Fibroblast of pulmonary artery (primary cell): ENCODE measurements at places on chromosomes 1 and 21.
A peak's percentile ranks its signal among the peaks of the same experiment; 100 is the strongest.

- no peak for DNase-seq
Measured at GRCh38 chr1:30661311-30661710, 62.1 kb downstream of the MATN1 start.

DNA sequence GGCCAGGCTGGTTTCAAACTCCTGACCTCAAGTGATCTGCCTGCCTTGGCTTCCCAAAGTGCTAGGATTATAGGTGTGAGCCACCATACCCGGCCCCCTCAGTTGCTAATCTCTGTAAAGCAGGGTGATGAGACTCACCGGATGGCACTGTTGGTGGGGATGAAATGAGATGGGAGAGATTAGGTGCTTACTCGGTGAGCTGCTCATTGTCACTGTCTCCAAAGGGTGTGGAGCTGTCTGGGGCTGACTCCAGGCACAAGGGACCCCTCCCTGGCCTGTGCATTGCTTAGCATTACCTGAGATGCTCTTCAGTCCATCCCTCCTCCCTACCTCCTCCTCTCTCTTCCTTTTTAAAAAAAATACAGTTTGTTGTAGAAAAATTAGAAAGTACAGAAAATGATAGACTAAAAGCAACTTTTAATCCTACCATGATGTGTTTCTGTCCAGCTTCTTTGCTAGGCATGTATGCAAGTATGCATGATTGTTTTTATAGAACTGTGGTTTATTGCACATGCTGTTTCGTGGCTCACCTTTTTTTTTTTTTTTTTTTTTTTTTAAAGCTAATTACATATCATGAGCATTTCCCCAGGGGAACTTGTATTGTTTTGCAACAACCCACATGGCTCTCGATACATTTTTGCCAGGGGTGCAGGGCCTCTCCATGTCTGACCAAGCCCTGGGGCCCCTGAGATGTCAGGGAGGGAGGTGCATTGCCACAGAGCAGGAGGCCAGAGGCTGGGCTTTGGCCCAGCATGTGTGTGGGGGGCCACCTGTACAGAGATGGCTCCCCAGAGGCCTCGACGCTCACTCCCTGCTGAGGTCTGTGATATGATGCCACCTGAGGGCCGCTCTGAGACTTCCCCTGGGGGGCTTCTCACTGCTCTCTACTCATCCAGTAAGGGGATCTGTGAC, 55.4 kb downstream of the ARHGEF10L start:
- peak; percentile 40 for DNase-seq

- no peak for DNase-seq
Measured at GRCh38 chr1:110242062-110242461, 31.9 kb downstream of the KCNC4 start.

- DNase-seq: no peak
Measured at GRCh38 chr1:207992677-207993236, 81.8 kb upstream of the CD34 start.

GRCh38 chr1:160874935-160875334, 10.0 kb downstream of the ITLN1 start:
- no peak for DNase-seq

GRCh38 chr21:36004441-36004840, 55.9 kb downstream of the SETD4 start:
- no peak for DNase-seq

GRCh38 chr1:16888860-16889816, 6.6 kb upstream of the RNU1-2 start:
- DNase-seq: peak; percentile 73

DNA sequence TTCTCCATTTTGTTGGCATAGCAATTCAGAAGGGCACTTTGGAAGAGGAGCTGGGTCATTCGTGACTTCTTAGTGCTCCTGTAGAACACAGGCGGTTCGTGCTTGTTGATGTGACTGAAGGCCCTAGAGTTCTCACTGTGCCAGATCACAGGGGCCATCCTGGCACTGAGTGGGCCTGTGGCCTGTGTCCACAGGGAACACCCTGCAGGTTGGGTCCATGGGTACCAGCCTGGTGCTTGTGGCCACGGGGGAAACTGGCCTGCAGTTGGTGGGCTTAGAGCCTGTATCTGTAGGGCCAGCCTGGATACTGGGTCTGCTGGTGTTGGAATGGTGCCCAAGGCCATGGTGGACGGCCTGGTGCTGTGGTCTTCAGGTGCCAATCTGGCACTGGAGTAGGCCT, 9.2 kb downstream of the OR2G3 start:
- no peak for DNase-seq

- no peak for DNase-seq
Measured at GRCh38 chr1:162087111-162087510, 17.6 kb downstream of the NOS1AP start.

DNA sequence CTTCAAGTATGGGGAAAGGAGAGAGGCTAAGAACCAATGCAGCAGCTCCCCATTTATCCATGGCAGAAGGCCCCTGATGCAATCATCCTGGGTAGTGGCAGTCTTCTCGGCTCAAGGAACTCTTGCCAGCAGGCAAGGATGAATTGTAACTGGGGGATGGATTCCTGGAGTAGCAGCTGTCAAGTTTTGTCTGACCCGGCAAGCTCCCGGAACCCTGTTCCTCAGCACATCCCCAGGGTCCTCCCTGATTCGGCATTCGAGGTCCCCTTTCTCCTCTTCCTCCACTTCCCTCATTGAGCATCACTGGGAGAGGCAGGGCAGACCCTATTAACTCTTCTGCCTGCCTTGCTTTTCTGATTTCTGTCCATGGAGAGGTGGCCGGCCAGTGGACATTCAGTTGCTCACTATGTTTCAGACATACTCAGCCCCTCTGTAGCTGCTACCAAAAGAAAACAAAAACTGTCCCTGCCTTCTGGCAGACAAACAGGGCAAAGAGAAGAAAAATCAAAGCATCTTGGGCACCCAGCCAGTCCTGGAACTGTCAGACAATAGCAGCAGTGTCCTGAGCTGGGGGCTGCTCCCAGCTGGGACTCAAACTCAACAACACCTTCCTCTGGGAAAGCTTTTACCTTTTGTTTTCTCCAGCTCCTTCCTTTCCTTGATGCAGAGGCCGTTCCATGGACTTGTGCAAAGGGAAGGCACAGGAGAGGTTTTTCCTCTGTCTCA, 5.6 kb upstream of the PTCH2 start:
- DNase-seq: peak; percentile 36

DNA sequence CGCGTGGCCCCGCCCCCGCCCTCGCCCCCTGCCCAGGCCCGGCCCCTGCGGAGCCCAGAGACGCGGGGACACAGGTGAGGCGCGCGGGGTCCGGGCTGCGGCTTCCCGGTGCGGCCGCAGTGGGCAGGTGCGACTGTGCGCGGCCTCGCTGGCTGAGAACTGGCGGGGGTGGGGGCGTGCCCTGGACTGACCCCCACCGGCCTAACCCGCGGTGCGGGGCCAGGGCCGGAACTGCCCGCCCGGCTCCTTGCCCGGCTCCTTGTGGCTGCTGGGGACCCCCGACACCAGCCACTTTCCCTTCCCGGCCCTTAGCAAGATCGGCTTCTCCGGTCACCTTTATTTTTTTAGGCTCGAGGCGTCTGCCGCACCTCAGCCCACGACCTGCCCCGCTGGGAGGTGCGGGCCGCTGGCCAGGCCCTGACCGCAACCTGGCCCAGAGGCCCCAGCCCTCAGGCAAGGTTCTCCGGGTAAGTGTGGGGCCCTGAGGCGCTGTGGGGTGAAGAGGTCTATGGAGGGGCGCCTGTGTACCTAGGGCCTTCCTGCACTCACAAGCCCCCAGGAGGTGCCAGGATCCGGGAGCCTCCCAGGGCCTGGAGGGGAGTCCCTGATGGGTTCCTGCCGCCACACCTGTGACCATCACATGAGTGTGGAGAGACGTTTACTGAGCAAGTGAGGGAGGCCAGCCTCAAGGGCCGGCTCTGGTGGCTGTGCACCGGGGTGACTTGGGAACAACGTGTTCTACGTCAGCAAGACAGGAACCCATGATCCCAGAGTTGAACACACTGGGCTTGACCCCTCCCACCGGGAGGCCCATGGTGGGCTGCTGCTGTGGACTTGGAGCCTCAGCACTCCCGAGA, at the start of gene SMIM1:
Gene SMIM1, plus strand, starts transcription at position 35 of the 857 bp plus-strand sequence. CDS start 2,625 bp downstream, outside the sequence.
- no peak for DNase-seq

DNA sequence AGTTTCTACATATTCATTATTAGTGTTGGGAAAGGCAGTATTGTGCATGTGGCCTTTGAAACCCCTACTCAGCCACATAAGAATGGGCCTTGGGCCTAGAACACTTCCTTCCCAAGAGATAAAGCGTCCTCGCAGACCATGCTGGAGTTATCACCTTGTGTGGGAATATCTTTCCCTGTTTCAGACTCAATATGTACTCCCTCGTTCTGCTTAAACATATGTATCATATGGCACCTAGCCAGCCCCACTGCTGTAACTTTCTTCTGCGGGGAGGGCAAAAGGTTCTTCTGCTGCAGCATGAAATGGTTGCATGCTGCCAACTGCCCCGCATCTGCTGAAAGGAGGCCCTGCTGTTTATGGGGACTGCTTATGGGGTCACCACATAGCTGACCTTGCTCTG, 92.0 kb downstream of the CRB1 start:
- DNase-seq: peak; percentile 81

DNA sequence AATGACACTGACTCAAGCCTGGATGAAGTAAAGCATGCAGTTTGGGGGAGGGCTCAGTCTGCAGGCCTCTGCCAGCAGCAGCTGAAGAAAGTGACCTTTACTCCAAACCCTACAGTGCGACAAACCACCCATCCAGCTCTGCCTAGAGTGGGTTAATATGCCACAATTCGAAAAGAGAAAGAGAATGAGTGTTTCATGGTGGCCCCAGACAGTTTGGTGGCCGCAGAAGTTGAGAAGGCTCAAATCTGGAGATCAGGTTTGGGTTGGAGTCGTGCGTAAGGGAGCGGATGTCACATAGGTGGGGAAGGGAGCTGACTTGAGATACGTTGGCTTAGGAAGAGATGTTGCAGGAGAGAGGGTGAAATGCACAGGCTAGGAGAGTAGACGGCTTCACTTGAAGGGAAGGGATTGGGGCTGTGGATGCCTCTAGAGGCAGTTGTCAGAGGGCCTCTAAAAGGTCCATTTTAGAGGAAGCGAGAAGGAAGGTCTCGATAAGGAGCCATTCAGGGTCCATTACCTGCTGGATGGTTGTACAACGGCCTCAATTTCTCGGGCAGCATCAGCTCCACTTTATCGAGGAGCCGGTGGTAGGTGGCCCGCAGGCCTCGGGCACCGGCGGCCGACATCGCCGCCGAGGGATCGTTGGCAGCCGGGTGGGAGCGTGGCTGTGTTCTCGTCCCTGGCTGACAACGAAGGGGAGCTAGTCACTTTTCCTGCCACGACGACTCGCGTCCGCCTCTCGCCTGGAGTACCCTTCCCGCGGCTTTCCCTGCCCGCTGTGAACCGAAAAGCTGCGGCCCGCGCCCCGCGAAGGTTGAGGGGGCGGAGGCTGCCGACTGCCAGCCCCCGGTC, 1.0 kb upstream of the DCAF6 start:
- peak; percentile 35 for DNase-seq

GRCh38 chr1:28436211-28436769, 66.8 kb downstream of the PHACTR4 start:
- no peak for DNase-seq

DNA sequence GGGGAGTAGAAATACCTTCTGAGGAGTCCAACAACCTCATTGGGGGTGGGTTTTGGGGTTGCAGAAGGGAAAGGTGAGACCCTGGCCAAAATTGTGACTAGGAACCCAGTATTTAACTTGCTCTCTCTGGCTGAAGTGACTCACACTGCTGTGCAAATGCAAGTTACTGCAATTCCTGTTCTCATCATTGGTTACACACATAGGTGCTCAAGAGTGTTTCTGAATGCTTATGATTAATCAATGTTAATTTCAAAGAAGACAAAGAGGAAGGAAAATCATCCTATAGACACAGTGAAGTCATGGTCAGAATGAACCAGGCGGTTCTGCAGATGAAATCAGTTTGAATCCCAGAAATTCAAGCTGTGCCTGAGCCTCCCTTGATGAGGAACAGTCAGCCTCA, 3.1 kb downstream of the ASCL5 start:
- DNase-seq: no peak

DNA sequence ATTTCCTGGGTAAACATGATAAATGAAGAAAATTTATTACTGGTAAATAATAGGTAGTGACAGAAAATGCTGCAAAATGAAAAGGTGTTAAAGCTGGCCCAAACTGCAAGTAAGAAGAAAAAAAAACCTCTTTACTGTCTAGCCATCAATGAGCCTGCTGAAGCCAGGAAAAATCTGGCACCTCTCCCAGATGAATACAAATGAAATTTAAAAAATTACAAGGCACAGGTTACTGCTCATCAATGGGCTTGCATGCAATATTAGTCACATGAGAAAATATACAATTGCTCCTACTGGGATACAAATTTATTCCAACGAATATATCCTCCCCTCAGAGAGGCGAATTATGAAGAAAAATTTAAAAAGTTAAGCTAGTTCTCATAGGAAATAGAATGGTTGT, 1422.5 kb downstream of the KCNT2 start:
- no peak for DNase-seq

DNA sequence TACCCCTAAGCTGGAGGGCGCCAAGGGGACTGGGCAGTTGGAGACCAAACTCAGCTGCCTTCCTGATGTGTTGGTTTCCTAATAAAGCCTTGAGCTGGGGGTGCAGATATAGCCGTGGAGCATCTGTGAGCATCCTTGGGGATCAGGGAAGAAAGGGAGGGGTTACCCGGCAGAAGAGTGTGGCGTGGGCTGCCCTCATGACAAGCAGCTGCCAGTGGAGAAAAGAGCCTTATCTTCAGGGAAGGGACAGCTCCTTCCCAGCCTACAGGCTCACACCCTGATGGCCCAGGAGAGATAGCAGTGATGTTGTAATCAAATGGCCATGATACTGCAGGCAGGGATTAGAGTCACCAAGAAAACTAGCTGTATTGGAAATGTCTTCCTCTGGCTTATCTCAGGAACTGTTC, 10.8 kb upstream of the NFASC start:
- DNase-seq: no peak

- DNase-seq: peak; percentile 68
Measured at GRCh38 chr1:119159111-119159510, 18.7 kb upstream of the WARS2 start.

GRCh38 chr1:215002471-215002870, 80.1 kb upstream of the KCNK2 start:
- DNase-seq: peak; percentile 69

DNA sequence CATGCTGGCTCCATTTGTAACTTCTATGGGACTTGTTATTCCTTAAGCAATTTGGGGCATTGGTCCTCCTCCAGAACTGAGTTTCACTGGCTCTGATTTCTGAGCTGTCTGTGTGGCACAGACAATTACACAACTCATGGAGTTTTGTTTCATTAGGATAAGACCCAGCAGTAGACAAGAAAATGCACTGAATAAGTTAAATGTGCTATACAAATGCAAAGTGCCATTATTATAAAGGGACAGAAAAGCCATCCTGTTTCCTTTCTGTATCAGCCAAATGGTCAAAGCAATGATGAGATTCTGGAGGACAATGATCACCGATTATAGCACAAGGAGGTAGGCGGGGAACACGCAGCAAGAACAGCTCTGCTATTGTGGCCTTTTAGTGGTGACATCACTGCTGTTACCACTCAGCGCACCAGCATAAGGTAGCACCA, 81.9 kb downstream of the CNIH3 start:
- DNase-seq: no peak
